ENCODE measurements at places on chromosomes 7 and 10. TPM values are rescaled to one million over a fixed set of nuclear protein-coding genes. Genes with fewer than 3 reads are reported as not detected.
A peak's percentile ranks its signal among the peaks of the same experiment; 100 is the strongest.

MPP7 gene
- 4.8 TPM for total RNA-seq

STOX1 gene
- 2.7 TPM for total RNA-seq

TAX1BP1 gene
- total RNA-seq, result 44.1 TPM

PON3 gene
- total RNA-seq, result 5.0 TPM

ELN gene
- total RNA-seq, result 142 TPM

PDZD7 gene
- total RNA-seq, result 1.2 TPM

GOLGA7B gene
- total RNA-seq, result 0.04 TPM

TASOR2 gene
- total RNA-seq, result 51.3 TPM

MMP21 gene
- 0.18 TPM for total RNA-seq

GRCh38 chr7:26151096-26151495 is 902 bp upstream of the NFE2L3 start:
- DNase-seq, result no peak

DNA sequence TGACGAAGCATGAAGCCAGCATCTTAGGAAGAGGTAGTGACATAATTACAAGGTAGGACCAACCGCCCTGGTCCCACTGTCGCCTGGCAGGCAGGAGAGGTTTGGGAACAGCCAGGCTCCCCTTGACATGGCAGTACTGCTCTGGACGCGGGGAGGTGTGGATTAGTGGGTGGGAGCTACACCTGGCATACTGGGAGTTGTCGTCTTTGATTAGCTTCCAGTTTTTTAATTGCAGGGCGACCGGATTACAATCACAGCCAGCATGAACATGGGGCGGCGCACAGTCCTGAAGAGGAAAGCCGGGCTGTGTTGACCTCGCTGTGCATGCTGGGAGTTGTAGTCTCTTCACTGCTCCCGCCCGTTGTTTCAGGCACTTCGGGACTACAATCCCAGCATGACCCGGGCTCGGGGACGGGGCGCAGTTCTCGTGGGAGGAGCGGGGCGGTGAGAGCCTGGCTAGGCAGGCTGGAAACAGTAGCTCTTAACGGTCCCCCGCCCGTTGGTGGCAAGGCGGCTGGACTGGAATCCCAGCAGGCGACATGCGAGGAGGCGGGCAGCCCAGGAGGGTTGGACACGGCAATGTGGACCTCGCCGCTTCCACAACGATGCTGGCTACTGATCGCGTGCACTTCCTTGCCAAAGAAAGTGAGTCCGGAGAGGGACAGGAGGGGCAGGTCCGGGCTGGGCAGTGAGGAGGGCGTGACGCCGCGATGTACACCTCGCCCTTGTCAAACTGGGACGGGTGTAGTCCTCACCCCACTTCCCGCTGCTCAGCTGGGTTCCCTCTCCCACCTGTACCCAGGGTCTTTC is 98.0 kb upstream of the ZNF722 start:
- peak; percentile 42 for DNase-seq

DNA sequence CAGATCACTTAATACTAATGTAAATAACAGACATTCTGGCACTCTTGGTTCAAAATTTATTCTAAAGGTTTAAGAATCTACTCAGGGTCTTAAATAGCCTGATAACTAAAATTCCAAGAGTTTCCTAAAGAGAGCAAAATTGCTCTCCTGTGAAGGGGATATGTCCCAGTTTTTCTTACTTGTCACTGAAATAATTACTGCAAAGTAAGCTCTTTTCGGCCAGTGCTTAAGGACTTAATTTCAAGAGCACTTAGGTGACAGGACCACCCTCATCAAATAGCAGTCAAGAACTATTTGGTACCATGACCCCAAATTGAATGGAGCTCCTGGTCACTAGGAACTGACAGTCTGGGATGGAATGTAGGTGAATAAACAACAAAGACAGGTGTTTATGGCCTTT is 1.8 kb upstream of the IMMP2L start:
- DNase-seq, result no peak

DNA sequence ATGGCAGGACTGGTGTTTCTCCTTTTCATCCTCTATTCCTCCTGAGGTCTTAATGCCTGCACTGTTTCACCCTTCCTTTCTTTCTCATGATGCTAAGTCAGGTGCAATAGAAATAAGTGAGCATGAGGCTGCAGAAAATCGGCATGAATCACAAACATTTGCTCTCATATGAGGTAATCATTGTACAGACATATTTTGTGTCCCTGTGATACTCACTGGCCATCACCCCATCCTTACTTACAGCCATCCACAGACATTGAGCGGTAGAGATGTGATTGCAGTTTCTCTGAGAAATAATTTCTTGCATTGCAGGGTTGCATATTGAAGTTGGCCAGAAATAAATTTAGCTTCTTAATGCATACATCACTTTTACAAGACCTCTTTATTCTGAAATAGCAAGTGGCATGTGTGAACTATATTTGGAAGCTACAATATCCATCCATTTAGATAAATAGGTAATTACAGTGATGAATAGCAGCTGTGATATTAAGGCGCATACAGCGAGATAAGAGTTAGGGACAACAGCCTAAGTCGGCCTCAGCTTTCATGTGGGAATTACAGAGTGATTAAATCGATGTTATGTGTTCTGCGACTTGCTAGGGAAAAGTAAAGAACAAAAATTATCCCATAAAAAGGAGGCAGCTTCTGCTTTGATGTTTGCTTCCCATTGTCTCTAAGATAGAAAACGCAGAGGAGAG is 612.6 kb downstream of the SORCS3 start:
- DNase-seq, result no peak

- peak; percentile 58 for DNase-seq
Observed at GRCh38 chr10:3292636-3293035, 120.1 kb upstream of the PITRM1 start.

DNA sequence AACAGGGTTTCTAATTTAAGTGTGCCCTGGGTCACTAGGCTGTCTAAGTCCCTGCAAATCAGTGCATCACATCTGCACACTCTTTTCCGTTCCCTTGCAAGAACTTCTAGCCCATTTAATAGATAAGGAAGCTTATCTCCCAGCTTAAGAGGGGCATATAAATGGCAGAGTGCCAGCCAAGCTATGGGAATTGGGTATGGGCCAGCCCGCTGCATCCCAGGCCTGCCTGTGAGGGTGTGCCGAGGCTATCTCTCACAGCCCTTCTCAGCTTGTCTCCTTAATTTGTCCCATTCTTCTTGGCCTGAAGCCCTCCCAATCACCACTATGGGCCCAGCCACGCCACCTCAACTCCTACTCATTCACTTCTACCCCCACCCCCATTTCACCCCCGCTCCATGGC is 14.7 kb downstream of the AQP1 start:
- DNase-seq, result peak; percentile 5

GRCh38 chr10:3853547-3854303 is 68.7 kb upstream of the KLF6 start:
- peak; percentile 78 for DNase-seq

GRCh38 chr10:98429320-98430072 is 14.5 kb upstream of the PYROXD2 start:
- no peak for DNase-seq

GRCh38 chr10:62005281-62005680 is 103.8 kb downstream of the ARID5B start:
- peak; percentile 54 for DNase-seq

DNA sequence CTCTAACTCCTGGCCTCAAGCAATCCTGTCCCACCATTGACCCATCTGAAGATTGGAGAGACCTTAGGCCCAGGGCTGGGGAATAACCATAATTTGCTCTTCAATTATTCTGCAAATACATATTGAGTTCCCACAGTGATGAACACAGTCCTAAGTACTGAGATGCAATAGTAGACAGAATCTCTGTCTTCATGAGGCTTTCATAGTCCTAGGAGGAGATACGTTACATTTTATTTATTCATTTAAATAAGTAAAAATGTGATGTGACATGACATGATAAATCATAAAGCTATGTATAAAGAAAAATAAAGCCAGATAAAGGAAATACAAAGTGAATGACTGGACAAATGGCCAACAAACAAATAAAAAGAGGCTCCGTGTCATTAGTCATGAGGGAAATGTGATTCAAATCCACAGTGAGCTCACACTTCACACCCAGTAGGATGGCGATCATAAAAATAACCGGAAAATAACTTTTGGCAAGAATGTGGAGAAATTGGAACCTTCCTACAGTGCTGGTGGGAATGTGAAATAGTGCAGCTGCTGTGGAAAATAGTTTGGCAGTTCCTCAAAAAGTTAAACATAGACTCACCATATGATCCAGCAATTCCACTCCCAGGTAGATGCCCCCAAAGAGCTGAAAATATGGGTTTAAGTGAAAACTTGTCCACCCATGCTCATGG is 52.1 kb upstream of the JCAD start:
- DNase-seq, result peak; percentile 74

DNA sequence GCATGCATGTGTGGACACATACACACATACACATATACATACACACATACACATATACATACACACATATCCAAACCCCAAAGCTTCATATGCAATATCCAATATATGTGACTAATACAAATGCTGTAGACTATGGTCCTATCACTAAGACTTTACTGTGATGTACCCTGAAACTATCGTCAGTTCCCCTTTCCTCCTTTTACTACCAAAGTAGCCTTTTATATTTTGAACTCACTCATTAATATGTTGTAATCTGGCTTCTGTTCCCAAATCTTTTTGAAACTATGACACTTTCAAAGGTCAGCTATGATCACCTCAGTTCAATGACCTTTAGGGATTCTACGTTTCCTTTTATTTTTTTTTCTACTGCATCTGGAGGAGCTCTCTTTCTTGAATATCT is 64.8 kb upstream of the TFEC start:
- no peak for DNase-seq

- DNase-seq, result no peak
Observed at GRCh38 chr10:122849900-122850605, 4.4 kb upstream of the CUZD1 start.

DNA sequence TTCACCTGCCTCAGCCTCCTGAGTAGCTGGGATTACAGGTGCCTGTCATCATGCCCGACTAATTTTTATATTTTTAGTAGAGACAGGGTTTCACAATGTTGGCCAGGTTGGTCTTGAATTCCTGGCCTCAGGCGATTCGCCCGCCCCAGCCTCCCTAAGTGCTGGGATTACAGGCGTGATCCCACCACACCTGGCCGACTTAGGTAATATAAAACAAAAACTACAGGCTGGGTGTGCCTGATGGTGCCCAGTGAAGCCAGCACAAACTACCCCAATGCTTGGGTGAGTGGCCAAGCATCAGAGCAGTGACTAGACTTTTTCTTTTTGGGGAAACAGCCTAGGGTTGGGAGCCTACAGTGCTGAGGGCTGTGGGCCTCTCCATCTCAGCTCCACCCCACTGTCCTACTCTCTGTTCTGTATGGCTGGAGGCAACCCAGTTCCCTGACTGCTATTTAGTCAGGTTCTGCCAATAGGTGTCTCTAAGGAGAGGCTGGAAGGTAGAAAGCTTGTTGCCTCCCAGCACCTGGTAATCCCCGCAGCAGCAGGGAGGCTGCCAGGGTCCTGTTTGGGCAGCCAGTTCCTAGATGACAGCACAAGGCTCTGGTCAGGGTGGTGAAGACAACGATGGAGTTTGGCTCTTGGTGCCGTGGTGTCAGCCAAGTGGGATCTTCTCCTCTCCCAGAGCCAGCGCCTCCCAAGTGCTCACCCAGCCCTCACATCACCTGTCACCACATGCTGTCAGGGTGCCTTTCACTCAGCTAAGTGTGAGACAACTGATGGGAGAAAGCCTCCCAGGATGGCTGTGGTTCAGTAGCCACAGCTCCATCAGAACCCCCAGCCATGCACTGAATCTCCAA is 10.4 kb upstream of the NACAD start:
- no peak for DNase-seq

DNA sequence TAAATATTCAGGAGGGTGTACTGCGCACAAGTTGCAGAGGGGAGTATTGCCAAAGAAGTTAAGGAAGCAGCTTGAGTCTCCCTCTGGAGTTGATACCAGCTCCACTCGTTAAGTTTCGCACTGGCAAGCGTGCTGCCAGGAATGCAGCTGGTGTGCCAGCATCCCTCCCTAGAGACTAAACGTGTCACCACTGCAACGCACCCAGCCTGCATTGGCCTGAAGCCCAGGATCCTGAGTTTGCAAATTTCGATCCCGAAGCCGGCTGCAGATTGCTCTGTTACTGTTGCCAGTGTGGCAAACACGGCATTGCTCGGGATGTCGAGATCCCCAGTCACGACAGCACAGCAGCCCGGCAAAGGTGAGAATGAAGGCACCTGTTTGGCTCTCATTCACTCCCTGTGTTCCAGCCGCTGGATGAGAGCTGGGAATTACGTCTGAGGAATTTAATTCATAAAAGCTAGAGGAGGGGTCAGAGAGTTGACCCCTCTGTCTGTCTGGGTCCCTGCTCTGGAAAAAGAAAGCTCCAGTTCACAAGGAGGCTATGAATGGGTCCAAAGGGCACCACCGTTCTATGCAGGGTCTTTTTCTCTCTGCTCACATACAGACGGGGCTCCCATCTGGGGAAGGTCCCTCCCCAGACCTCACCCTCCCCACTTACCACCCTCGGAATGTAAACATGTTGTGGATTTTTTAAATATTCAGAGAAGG is 61.0 kb downstream of the NRP1 start:
- peak; percentile 76 for DNase-seq

DNA sequence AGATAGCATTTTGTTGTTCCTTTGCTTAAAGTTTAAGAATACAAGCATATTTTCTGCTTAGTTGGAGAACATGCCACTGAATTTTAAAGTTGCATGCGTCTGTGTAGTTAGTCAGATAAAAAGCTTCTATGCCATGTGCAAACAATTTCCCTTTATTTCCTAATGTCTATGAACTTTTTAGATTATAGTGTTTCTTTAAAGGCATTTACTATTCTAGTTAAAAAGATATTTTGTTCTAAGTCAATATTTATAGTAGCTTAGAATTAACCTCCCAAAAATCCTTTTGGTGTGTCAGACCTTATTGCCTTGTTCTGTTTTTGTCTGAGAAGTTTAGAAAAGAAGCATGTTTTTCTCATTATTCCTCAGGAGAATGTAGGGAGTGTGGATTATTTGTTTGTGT is 99.0 kb upstream of the GATA3 start:
- DNase-seq, result no peak

GRCh38 chr7:84249656-84250055 is 55.1 kb upstream of the SEMA3A start:
- peak; percentile 28 for DNase-seq

GRCh38 chr10:132994811-132995210 is 52.4 kb upstream of the CFAP46 start:
- DNase-seq, result no peak

GRCh38 chr10:60134548-60134947 is 228.2 kb upstream of the CCDC6 start:
- no peak for DNase-seq

DNA sequence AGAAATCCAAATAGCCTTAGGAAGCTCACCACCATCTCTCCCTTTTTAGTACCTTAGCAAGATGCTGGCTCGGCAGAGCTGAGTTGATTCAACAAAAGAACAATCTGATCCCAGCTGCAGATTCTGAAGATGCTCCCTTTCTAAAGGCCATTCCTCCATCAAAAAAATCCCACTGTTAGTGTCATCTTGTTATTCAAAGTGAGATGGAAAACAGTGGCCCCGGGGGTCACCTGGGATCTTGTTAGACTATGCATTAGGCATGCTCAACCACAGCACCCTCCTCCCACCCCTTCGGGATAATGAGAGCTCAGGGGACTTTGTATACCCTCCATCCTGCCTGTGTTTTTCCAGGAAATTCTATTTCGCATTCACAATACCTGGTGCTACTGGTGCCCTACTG is 2.4 kb downstream of the NCAPG2 start:
- no peak for DNase-seq

- DNase-seq, result peak; percentile 40
Observed at GRCh38 chr7:72446591-72447462, 34.7 kb upstream of the CALN1 start.

- peak; percentile 72 for DNase-seq
Observed at GRCh38 chr10:28179006-28179742, 123.7 kb downstream of the MPP7 start.

All from muscle of leg (tissue), 16 donors.